NCI-H1694 (cell line): ENCODE measurements at places on chromosomes 6 and 20.

- DNase-seq = no peak
Observed at GRCh38 chr6:24060982-24061754, 64.8 kb upstream of the NRSN1 start.

DNA sequence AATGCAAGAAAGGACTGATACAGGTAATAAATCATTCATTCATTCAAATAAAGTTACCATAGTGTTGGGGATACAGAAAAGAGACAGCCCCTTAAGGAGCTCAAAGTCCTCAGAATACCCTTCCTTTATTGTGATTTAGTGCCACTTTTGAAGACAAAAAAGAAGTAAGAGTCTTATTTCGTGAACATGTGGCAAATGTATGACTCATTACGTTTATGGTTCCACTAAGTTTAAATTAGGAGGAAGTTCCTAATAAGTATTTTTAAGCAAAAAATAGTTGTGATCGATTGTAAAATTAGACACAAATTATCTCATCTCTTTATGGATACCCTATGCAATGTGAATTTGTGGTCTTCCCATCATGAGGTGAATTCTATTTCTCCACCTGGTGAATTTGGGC lies 38.5 kb upstream of the GCLC start:
- no peak for DNase-seq

DNA sequence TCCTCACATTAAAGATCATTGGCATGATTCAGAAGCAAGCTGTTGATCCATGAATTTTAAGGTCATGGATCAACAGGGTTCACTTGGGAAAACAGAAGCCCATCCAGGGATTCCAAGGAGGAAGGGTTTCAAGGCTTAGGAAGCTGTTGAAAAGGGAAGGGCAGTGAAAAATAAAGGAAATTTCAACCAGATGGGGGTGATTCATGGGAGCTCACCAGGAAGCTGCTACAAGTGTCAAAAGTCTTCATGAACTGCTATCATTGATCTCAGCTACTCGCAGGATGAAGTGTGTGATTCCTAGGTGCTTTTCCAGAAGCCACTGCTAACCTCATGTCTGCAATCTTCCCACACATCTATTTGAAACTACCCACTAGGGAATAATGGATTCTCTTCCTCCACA lies 26.2 kb downstream of the ADTRP start:
- DNase-seq = no peak

DNA sequence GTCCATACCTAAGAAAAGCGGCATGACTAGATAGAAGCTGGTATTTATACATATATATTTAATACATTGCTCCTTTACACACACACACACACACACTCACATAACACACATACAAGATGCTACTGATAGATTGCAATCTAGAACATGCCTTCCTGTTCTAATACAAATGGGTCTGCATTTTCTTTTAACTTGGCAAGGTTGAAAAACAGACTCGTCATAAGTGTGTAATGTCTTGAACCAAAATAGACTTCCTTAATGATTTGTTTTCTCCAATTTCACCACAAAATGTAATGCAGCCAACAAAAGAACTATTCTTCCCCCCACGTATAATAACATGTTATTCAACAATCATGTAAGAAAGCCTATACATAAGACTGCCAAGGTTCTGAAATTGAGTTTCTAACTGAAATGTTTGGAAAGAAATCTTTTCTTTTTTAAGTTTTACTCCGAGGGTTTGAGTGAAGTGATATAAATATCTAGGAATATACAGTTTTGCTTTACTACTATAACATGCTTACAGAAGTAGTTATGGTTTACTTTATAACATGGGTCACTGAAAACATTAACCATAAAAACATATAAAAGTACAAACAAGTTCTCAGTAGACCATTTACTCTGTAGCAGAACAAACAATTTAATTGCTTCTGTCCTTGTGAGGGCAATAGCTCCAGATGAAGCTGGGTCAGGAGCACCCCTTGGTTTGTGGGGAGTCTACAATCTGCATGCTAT lies 207.5 kb downstream of the FOXC1 start:
- DNase-seq = no peak

DNA sequence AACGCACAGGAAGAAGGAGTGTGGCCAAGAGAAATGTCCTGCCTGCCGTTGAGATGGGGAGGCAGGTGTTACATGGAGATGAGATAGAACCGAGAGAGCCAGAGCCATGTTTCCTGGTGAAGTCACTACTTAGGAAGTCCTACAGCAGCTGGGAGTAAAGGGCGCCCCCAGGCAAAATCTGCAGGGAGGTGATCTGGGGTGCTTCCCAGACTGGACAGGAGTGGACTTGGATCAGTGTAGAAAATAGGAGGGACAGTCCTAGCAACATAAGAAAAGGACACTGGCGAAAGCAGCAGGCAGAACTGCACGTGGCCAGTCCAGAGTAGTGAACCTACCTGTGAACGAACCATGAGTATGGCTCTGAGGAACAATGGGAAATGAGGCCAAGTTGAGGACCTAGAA lies 85.3 kb downstream of the CD164 start:
- DNase-seq = no peak

DNA sequence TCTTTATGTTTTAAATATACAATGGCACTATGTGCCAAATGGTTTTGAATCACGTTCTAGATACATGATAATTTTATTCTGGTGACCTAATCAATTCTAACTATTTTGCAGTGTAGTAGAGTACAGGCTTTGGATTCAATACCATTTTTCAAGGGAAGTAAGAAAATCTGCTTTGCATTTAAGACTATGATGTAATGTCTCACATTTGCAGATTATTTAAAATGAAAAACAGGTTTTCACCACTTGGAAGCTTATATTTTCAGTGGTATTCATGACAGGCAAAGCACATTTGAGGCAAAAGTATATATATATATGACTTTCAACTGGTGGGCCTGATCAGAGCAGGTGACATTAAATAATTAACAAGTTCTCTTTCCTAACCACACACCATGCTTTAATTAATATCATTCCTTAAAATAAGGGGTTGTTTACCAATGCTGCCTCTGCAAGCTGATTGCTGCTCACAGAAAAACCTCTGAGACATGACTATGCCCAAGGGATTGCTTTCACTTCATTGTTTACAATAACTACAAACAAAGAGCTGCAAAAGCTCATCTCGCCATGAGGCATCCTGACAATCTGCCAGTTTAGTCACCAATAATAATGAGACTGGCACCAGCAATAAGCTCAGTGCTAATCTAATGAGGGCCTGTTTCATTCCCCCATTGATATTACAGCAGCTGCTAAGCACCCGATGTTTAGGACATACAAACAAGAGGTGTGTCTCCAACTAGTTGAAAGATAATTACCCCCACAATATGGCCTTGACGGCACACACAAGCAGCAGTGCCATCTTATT lies 1176.0 kb upstream of the GJE1 start:
- peak; percentile 97 for DNase-seq

DNA sequence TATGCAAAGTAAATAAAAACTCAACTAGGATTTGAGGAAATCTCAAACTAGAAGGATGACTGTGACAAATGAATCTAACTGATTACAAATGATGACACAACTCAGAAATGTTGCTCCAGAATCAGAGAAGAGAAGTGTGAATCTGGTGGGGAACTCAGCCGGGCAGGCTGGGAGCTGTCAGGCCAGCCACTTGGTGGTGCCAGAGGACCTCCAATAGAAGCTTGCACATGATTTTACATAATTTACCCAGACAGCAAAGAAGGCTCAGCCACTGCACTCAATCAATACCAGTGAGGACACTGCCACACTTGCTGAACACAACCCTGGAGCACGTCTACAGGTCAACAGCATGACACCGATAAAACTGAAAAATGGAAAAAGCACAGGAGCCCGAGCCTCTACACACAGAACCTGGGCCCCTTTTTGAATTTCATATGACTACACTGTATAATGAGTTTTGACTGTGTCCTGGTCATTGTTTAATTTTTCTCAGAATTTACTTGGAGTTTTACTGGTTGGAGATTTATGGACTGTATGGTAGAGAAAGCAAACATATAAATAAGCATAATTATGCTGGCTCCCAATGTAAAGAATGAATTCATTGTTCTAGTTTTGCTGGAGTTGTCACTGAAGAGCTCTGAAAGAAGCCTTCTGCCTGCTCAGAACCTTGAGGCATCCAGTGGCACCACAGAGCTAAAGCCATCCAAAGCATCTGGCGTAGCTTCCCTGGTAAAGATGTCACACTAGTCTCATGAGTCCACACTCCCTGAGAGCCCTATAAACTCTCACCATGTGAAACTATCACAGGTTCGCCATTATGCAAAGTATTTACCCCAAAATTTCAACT lies 296.5 kb downstream of the THBS2 start:
- no peak for DNase-seq

- DNase-seq = peak; percentile 26
Observed at GRCh38 chr20:25247000-25247517, 826 bp upstream of the PYGB start.

- DNase-seq = no peak
Observed at GRCh38 chr6:147508042-147508865, at the start of gene SAMD5. Gene SAMD5, plus strand, starts transcription at chr6:147508690. Its CDS starts 239 bp downstream, at chr6:147508929.

DNA sequence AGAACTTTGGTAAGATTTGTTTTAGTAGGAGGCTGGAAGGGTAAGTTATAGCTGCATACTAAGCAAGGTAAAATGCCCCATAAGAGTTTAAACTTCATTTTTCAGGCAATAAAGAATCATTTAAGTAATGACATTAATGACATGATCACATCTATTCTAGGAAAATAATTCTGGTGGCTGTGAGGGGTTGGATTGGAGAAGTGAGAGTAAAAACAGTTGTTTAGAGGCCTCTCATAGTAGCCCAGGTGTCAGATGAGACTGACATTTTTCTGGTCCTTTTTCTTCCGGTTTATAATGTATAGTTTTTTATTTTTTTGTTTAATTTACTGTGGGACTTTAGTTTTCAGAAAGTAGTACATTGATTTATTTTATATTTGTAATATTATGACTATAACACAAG lies 40.8 kb downstream of the ITCH start:
- no peak for DNase-seq

DNA sequence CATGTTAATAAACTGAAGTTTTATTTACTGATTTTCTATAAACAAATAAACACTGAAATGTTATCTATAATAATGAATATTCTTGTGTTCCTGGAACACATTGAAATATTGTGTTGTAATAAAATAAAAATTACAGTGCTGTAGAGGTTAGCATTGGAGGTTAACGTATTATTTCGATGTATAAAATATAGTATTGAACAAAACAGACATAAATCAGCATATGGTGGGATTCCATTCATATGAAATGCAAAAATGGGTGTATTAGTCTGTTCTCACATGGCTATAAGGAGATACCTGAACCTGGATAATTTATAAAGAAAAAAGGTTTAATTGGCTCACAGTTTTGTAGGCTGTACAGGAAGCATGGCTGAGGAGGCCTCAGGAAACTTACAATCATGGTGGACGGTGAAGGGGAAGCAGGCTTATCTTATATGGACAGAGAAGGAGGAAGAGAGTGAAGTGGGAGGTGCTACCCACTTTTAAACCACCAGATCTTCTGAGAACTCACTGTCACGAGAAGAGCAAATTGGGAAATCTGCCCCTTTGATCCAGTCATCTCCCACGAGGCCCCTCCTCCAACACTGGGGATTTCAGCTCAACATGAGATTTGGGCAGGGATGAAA lies 24.6 kb upstream of the BMP6 start:
- no peak for DNase-seq

- DNase-seq = no peak
Observed at GRCh38 chr6:87261534-87261933, 60.9 kb upstream of the SMIM8 start.

DNA sequence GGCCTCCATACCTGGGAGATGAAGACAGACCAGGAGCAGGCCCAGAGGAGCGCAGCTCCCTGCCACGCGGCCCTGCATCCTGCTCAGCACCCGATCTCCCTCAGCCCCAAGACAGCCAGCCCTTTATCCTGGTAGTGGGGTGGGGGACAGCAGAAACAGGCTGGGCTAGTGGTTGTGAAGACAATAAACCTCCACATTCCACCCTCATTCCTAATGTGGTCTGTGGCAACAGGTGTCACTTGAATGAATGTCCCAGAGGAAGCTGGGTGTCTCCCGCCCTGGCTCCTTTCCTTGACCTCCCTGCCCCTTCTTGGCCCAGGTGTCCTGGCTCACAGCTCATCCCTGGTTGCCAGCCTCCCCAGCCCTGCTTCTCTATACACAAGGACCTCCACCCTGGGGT lies at the start of gene C6orf15:
Gene C6orf15 (minus strand): TSS at position 98 of the 400 bp plus-strand sequence. CDS start 20 bp downstream, at position 78.
- no peak for DNase-seq

DNA sequence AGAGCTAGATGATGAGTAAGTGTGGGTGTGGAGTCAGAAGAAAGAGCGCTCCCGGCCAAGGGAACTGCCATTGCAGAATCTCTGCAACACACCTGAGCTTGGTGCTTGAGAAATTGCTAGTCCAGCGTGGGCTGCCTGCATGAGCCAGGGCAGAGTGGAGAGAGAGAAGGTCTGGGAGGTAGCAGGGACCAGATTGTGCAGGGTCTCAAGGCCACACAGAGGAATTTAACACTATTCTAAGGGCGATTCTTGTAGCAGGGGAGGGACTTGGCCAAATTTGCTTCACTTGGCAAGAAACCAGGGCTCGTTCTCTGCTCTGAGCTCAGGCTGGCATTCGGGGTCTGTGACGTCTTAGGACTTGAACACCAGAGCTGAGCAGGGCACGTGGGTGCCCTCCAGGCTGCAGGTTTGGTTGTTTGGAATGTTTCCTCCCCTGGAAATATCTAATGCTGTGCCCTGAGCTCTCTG lies 53.5 kb downstream of the BCAS4 start:
- no peak for DNase-seq

DNA sequence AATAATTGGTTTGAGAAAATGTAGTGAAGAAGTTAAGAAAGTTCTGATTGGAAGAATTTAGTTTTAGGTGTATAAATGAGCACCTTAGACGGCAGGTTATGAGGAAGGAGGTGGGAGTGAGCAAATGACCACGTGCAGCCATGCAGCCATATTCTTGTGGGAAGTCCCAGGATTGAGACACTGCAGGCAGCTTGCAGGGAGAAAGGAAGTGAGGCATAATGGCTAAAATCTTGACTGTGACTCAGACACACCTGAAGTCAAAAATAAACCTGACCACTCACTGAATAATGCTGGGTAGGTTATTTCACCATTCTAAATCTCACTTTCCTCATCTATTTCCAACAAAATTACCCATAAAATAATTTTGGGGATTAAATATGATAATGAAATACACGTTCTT lies 16.6 kb downstream of the DSE start:
- no peak for DNase-seq

DNA sequence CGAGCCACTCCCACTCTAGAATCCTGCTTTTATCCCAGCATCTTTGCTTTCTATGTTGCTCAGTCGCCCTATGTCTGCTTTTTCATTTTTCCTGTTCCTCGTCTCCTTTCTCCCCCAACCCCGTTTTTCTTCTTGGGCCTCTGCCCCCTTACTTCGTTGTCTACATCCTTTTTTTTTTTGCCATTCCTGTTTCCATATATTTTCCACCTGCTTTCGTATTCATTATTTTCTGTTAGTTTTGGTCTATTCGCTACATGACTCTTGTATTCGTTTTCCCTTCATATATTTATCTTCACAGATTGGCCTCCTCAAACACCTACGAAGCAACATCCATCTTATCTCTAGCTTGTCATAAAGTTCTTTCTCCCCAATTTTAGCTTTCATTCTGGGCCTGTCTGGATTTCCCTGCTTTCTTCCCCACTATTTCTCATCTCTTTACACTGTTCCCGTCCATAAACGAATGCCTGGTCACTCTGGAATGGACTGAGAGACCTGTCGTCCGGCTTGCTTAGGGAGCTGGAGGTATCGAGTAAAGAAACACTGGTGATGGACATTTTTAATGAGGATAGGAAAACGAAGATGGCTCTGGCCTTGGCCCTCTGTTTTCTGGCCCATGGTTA lies 915 bp downstream of the PRRC2A start:
- no peak for DNase-seq
